ENCODE measurements at places on chromosomes 12 and 14. TPM values are rescaled to one million over a fixed set of nuclear protein-coding genes. Genes with fewer than 3 reads are reported as not detected.

GRCh38 chr12:52515319-52515646 lies 4.9 kb downstream of the KRT5 start:
- H3K27me3 ChIP-seq = peaks cover 18% of the 10 kb centered on the region
- DNase-seq = no peak
- no peak overlapping the region for H3K4me3 ChIP-seq
- H3K4me1 ChIP-seq = no peaks in the 10 kb centered on the region
- no peak overlapping the region for H3K27ac ChIP-seq

DNA sequence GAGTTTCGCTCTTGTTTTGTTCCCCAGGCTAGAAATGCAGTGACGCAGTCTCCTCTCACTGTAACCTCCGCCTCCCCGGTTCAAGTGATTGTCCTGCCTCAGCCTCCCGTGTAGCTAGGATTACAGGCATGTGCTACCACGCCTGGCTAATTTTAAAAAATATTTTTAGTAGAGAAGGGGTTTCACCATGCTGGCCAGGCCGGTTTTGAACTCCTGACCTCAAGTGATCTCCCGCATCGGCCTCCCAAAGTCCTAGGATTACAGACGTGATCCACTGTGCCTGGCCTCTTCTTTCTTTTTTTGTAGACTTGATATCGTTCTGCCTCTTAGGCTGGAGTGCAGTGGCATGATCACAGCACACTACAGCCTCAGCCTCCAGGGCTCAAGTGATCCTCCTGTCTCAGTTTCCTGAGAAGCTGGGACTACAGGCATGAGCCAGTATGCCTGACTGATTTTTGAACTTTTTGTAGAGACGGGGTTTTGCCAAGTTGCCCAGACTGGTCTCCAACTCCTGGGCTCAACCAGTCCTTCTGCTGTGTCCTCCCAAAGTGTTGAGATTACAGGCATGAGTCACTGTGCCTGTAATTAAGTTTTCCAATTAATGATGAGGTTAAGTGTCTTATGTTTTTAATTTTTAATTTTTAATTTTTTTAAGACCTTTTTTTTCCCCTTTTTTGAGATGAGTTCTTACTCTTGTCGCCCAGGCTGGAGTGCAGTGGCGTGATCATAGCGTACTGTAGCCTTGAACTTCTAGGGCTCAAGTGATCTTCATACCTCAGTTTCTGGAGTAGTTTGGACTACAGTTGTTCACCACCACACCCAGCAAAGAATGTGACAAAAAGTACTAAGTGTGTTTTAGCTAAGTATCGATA lies 10.2 kb downstream of the RCOR1 start:
- DNase-seq = no peak
- peaks cover 9% of the 10 kb centered on the region for H3K36me3 ChIP-seq
- no peak overlapping the region for H3K4me3 ChIP-seq
- H3K27me3 ChIP-seq = no peaks in the 10 kb centered on the region
- H3K27ac ChIP-seq = no peak overlapping the region
- peaks cover 23% of the 10 kb centered on the region for H3K4me1 ChIP-seq

- no peaks in the 10 kb centered on the region for H3K27me3 ChIP-seq
- H3K4me3 ChIP-seq = no peak overlapping the region
- H3K27ac ChIP-seq = no peak overlapping the region
- H3K36me3 ChIP-seq = no peaks in the 10 kb centered on the region
Measured at GRCh38 chr12:86929962-86930361, 673.8 kb upstream of the MGAT4C start.

DNA sequence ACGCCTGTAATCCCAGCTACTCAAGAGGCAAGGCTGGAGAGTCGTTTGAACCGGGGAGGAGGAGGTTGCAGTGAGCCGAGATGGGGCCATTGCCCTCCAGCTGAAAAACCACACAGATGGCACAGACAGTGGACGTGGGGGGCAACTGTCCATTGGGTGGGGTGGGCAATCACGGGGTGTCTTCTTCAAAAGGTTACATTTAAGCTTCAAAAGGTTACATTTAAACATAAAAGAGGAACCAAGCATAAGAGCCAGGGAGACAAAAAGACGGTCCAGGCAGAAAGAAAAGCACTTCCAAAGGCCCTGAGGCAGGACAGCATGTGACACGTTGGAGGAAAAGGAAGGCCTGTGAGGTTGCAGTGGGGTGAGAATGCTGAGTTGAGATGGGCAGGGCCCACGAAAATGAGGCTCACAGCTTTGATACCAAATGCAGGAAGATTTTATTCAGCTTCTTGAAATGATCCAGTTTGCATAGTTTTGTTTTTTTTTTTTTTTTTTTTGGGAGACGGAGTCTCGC lies 10.7 kb downstream of the SCARB1 start:
- H3K4me1 ChIP-seq = peaks cover 41% of the 10 kb centered on the region
- no peak for DNase-seq
- no peaks in the 10 kb centered on the region for H3K27me3 ChIP-seq

- DNase-seq = no peak
- H3K4me3 ChIP-seq = no peak overlapping the region
- no peak overlapping the region for H3K27ac ChIP-seq
- H3K27me3 ChIP-seq = no peaks in the 10 kb centered on the region
- H3K36me3 ChIP-seq = no peaks in the 10 kb centered on the region
- no peaks in the 10 kb centered on the region for H3K4me1 ChIP-seq
Measured at GRCh38 chr12:127803545-127803944, 463.4 kb upstream of the TMEM132C start.

DNA sequence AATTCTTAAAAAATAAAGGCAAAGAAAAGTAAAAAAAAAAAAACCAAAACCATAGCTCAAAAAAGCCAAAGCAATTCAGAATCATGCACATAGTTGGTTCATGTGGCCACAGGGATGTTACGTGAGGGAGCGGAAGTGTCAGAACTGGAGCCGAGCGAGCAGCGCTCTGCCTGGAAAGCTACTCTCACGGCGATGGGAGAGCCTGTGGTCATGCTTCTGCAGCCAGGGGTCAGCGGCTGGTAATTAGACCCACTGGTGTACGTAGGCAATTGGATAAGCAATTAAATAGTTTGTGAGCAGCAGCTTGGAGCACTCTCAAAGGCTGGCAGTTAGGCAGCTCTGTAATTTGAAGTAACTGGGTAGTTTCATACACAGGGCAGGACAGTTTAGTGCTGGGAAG lies 58.1 kb downstream of the TRHDE start:
- H3K4me1 ChIP-seq = no peaks in the 10 kb centered on the region
- no peaks in the 10 kb centered on the region for H3K27me3 ChIP-seq
- no peak for DNase-seq
- no peaks in the 10 kb centered on the region for H3K36me3 ChIP-seq
- H3K27ac ChIP-seq = no peak overlapping the region

DNA sequence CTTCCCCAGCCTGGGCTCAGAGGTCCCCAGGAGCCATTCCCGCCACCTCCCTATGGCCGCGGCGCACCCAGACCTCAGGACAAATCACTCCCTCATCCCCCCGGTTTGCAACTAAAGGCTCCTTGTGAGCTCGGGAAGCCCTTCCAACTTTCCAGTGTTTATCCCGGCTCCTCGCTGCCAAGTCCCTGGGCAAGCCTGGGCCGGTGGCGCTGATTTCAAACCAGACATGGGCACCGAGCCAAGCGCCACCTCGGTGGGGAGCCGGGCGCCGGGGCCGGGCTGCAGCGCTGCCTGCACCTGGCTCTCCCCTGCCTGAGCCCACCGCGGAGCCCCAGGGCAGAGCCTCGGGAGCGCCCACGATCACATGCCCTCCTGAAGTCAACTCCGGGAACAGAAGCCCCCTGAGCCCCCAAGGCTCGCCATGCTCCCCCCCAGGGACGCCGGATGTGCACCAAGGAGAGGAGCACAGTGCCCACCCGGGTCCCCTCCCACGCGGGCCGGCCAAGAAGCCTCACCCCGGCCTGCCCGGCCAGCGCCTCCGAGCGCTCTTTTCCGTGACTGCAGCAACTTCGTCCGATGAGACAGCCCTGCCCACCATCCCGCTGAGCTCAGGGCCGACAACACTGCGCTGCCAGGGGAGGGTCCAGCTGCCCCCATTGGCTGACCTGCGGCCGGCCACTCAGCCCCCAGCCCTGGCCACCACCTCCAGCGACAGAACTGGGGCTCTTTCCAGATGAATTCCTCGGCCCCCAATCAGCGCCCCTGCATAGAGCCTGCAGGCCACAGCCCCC lies 50.0 kb downstream of the NCOR2 start:
- H3K4me3 ChIP-seq = peak overlapping the region; percentile 61
- no peaks in the 10 kb centered on the region for H3K27me3 ChIP-seq
- peaks cover 79% of the 10 kb centered on the region for H3K4me1 ChIP-seq
- peaks cover 17% of the 10 kb centered on the region for H3K36me3 ChIP-seq
- DNase-seq = peak; percentile 83

- no peak overlapping the region for H3K4me3 ChIP-seq
- no peak overlapping the region for H3K27ac ChIP-seq
- H3K36me3 ChIP-seq = no peaks in the 10 kb centered on the region
- no peak for DNase-seq
- H3K4me1 ChIP-seq = peaks cover 26% of the 10 kb centered on the region
Measured at GRCh38 chr12:116278667-116279066, 1.2 kb upstream of the MED13L start.

Gene USP44
- total RNA-seq = 0.47 TPM

Gene GOLGA5
- 19.2 TPM for total RNA-seq

Gene ASB2
- 253 TPM for total RNA-seq

Gene APOF
- total RNA-seq = not detected
